Hypothalamus (tissue), 51 donors: ENCODE measurements at places on chromosomes 3 and 15.

GRCh38 chr3:9310043-9310442 is 52.8 kb upstream of the THUMPD3 start:
- DNase-seq: no peak

- DNase-seq: no peak
Measured at GRCh38 chr3:66803721-66804695, 194.1 kb upstream of the KBTBD8 start.

GRCh38 chr3:162719684-162720341 is 1223.2 kb downstream of the OTOL1 start:
- DNase-seq: no peak

DNA sequence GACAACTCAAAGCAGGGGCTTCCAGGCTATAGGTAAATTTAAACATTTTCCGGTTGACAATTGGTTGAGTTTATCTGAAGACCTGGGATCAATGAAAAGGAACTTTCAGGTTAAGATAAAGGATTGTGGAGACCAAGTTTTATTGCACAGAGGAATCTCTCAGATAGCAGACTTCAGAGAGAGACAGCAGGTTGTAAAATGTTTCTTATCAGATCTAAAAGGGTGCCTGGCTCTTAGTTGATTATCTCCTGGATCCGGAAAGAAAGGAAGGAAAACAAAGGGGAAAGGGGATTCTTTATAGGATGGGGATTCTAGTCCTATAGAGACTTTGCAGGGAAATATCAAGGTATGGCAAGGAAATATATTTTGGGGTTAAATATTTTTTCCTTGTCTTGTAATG is 951.3 kb upstream of the SEMA6D start:
- DNase-seq: no peak

GRCh38 chr15:49898097-49898496 is 220.9 kb downstream of the ATP8B4 start:
- DNase-seq: no peak

GRCh38 chr3:170942011-170942410 is 33.6 kb upstream of the EIF5A2 start:
- no peak for DNase-seq

GRCh38 chr3:78785004-78785403 is 982.8 kb downstream of the ROBO1 start:
- DNase-seq: no peak
